Placental pericyte (primary cell): ENCODE measurements at places on chromosomes 11 and 22. TPM values are rescaled to one million over a fixed set of nuclear protein-coding genes. Genes with fewer than 3 reads are reported as not detected.

The MRPL49 gene
- 53.4 and 89.2 TPM in 2 replicates for total RNA-seq

The KCNJ5 gene
- under 0.01 and 0.29 TPM in 2 replicates for total RNA-seq

The ZC3H7B gene
- 49.2 and 77.2 TPM in 2 replicates for total RNA-seq

The MS4A12 gene
- not detected in 2 replicates for total RNA-seq

The SCUBE2 gene
- 0.86 and 2.6 TPM in 2 replicates for total RNA-seq

The NOX4 gene
- 0.66 and 18.5 TPM in 2 replicates for total RNA-seq

The OR8G5 gene
- not detected in 2 replicates for total RNA-seq

The FAM111B gene
- under 0.01 and 11.5 TPM in 2 replicates for total RNA-seq

The SEPTIN5 gene
- 17.0 and 61.9 TPM in 2 replicates for total RNA-seq

The OR51E2 gene
- 0.14 and 0.22 TPM in 2 replicates for total RNA-seq

The SSTR3 gene
- total RNA-seq, result not detected in 2 replicates

The SLC25A18 gene
- under 0.01 TPM in 1 of 2 replicates, not detected in the other for total RNA-seq

The DDB1 gene
- total RNA-seq, result 290 and 338 TPM in 2 replicates

The OR8D4 gene
- total RNA-seq, result not detected in 2 replicates

The ADM2 gene
- 2.7 and 13.3 TPM in 2 replicates for total RNA-seq

The DGCR6 gene
- 0.88 and 1.1 TPM in 2 replicates for total RNA-seq

The ATF4 gene
- 202 and 1,291 TPM in 2 replicates for total RNA-seq

The INS gene
- total RNA-seq, result not detected in 2 replicates

The CTNND1 gene
- 108 and 195 TPM in 2 replicates for total RNA-seq

The ABCC8 gene
- total RNA-seq, result not detected in 2 replicates

The CEP57 gene
- total RNA-seq, result 51.9 and 54.4 TPM in 2 replicates

The MUC2 gene
- not detected in 2 replicates for total RNA-seq

The TMEM191C gene
- 0.88 and 3.6 TPM in 2 replicates for total RNA-seq

The SCO2 gene
- 3.7 and 4.9 TPM in 2 replicates for total RNA-seq

The NLRP14 gene
- 0.14 TPM in 1 of 2 replicates, not detected in the other for total RNA-seq

The POU2AF3 gene
- total RNA-seq, result 0.14 TPM in 1 of 2 replicates, not detected in the other

The SCN3B gene
- 0.22 TPM in 1 of 2 replicates, not detected in the other for total RNA-seq

The OR52N4 gene
- total RNA-seq, result 0.14 TPM in 1 of 2 replicates, not detected in the other

The SEC14L6 gene
- not detected in 2 replicates for total RNA-seq

The TMEM135 gene
- total RNA-seq, result 25.9 and 33.0 TPM in 2 replicates

The HOATZ gene
- not detected in 2 replicates for total RNA-seq

The IGSF9B gene
- total RNA-seq, result under 0.01 TPM in 1 of 2 replicates, not detected in the other

The C11orf87 gene
- total RNA-seq, result not detected in 2 replicates

The OR52A1 gene
- total RNA-seq, result not detected in 2 replicates

The DNHD1 gene
- total RNA-seq, result 6.2 and 14.0 TPM in 2 replicates

The FOLR2 gene
- total RNA-seq, result not detected in 2 replicates

The OR6A2 gene
- total RNA-seq, result 0.57 TPM in 1 of 2 replicates, not detected in the other

The OR51A7 gene
- not detected in 2 replicates for total RNA-seq

The SCARF2 gene
- 23.8 and 46.0 TPM in 2 replicates for total RNA-seq

The MS4A8 gene
- not detected in 2 replicates for total RNA-seq

The CYP2D6 gene
- 0.14 and 0.44 TPM in 2 replicates for total RNA-seq

The LYVE1 gene
- total RNA-seq, result not detected in 2 replicates

The ARVCF gene
- total RNA-seq, result 7.0 and 17.9 TPM in 2 replicates

The OR8A1 gene
- total RNA-seq, result under 0.01 TPM in 2 replicates

The MYEOV gene
- 0.66 and 46.8 TPM in 2 replicates for total RNA-seq

The ANKRD49 gene
- 8.8 and 12.2 TPM in 2 replicates for total RNA-seq

The NPAS4 gene
- not detected in 2 replicates for total RNA-seq

The OR51I1 gene
- total RNA-seq, result not detected in 2 replicates
